ENCODE measurements at places on chromosomes 12 and 14.

GRCh38 chr14:104588066-104588857 is 8.7 kb downstream of the C14orf180 start:
- no peak for DNase-seq

GRCh38 chr14:98682726-98683125 is 589.3 kb downstream of the BCL11B start:
- DNase-seq = no peak

GRCh38 chr12:56763753-56764657 is 881 bp downstream of the HSD17B6 start:
- no peak for DNase-seq

DNA sequence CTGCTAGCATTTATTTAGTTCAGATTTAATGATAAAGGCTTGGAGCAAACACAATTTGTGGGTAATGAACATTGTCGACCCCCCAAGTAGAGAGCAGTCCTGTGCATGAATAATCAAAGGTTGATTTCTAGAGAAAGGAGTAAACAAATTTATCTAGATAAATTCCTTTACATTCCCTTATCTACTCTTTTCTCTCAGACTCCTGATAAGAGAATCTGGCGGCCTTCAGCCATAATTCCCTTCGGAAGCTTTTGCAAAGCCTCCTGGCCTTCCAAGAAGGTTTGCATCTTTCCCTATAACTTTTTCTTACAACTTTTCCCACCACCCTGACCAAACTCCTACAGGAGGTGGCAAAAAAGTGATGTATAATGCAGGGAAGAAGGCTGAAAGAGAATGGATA is 42.1 kb downstream of the TMTC3 start:
- no peak for DNase-seq

DNA sequence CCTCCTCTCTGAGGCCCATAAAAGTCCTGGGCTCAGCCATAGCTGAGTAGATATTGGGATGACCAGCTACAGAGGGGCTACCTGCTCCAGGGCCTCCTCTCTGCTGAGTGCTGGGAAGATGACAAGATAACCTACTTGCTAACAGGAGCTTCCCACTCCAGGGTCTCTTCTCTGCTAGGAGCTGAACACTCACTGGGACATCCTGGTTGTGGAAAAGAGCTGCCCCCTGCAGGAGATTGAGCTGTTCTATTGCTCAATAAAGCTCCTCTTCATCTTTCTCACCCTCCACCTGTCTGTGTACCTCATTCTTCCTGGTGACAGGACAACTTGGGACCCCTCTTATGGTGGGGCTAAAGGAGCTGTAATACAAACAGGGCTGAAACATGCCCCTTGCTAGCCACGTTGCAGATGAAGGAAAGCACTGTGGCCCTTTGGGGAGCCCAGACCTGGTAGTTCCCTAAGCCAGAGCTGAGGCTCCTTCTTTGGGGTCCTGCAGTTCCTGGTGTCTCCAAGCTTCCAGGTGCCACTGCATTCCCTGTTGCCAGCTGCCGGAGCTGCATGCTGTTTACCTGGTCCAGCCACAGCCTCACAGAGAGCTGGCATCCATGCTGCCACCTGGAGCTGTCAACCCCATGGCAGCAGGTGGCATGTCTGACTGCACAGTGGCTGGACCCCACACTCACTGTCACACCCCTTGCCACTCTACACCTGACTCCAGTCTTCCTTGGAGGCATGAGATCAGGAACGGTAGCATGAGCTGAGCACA is 598.5 kb upstream of the LMO3 start:
- no peak for DNase-seq

GRCh38 chr12:50039151-50039835 is 14.0 kb upstream of the RACGAP1 start:
- DNase-seq = peak; percentile 19

- DNase-seq = no peak
Measured at GRCh38 chr12:15963271-15963670, 52.1 kb downstream of the DERA start.

GRCh38 chr14:99237288-99237687 is 34.7 kb downstream of the BCL11B start:
- DNase-seq = no peak

DNA sequence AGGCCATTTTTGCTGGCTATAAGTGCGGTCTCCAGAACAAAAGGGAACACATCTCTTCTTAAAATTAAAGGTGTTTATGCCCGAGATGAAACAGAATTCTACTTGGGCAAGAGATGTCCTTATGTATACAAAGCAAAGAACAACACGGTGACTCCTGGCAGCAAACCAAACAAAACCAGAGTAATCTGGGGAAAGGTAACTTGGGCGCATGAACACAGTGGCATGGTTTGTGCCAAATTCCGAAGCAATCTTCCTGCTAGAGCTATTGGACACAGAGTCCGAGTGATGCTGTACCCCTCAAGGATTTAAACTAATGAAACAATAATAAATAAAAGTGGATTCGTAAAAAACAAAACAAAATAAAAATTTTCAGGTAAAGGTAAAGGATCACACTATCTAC is 33.4 kb downstream of the PKP2 start:
- DNase-seq = no peak

DNA sequence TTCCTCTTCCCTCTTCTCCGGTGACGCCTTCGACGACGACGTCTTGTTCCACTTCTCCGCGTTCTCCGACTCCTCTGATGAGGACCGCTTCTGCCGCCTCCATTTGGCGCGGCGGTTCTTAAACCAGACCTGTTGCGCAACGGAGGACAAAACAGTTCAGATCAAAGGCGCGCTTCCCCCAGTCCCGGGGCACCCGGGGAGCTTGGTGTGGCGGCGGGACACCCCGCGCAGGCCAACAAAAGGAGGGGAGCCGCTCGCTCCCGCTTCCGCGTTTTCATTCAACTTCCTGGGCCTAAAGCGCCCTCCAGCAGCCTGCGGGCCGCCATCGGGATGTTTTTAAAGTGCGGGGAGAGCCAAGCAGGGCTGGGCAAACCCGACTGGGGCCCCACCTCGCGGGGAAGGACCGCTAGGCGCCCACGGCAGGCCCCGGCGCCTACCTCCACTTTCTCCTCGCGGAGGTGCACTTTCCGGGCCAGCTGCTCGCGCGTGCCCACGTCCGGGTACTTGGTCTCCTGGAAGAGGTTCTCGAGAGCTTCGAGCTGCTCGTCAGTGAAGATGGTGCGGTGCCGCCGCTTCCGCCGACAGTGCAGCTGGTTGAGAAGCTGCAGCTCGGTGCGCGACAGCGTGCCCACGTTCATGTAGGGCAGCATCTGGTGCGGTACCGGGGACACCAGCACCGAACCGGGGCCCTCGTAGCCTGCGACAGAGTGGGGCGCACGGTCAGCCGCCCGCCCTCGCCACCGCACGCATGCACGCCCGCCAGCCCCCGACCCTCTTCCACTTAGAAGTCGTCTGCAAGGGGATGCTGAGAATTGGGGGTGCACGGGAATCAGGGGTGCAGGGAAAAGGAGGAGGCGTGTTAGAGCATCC is 1.2 kb downstream of the GSC start:
- DNase-seq = no peak

DNA sequence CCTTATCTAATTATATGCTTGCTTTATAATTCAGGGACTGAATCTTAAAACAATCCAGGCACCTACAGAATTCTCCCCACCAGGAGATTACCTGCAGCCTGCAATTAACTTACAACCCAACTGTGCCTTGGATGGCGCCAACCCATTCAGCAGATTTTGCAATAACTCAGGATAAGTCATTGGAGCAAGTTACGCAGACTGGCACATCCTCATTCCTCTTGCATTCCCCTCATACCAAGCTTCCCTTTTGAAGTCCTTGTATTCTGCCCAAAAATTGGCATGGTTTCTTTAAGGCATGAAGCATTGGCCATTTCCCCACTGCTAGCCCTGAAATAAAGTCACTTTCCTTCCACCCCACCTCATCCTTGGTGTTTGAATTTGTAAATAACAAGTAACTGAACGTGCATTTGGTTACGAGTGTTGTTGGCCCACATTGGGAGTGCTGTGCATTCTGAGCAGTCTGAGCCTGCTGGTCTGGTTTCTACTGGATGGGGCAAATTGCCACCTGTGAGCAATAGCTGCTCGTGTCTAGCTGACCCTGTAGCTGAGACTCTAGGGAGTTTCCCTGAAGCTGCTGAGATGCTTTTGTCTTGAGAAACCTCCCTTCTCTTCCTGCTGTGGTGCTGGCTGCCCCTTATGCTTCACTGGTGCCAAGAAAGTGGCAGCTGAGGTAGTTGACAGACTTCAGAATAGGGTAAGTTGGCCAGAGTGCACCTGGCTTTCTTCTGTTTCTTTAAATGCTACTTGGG is 99.2 kb upstream of the SCAF11 start:
- DNase-seq = no peak

GRCh38 chr12:54830199-54830598 is 24.1 kb upstream of the MUCL1 start:
- no peak for DNase-seq

DNA sequence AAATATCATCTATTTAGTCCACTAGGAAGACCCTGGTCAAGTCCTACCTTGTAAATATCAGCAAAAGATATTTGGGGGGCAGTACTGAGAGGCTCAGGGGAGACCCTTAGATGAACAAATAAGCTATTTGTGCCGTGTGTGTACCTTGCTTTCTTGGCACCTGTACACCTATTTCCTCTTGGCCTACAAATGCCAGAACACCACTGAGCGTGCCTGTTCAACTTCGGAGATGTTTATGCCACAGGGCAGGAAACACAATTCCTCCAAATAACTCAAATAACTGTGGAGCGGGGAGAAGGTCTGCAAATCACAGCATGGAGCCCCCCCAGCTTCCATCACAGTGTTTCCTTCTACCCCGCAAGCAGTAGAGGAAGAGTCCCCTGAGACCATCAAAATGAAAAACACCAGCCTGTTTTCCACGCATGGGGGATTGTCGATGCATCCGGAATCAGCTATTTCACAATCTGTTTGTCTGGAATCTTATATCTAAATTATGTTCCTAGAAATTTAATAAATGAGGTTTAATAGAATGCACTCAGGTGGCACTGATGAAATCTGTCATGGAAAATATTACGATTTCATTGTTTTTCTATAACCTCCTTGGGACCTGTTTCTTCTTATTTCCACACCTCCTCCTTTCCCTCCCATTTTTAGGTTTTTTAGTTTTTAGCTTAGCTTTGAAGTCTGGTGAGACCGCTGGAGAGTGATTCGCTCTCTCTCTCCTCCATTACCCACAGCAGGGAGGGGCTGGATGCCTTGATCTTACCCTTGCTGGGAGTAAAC is 254.0 kb upstream of the SRRM4 start:
- no peak for DNase-seq

DNA sequence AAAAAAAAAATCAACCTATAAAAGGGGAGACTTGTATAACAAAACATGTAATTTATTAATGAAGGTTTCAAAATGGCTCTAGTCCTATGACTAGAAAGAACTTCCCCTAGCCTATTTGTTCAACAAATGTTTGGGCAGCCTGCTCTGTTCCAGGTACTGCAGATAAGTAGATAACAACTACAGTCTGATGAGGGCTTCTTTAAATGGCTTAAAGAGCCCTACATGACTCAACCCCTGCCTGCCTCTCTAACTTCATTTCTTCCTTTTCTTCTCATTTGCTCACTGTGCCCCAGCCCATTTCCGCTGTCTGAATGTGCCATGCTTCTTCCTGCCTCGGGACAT is 21.5 kb downstream of the ALDH6A1 start:
- DNase-seq = no peak

GRCh38 chr14:61151251-61151650 is 129.9 kb downstream of the TMEM30B start:
- DNase-seq = no peak

DNA sequence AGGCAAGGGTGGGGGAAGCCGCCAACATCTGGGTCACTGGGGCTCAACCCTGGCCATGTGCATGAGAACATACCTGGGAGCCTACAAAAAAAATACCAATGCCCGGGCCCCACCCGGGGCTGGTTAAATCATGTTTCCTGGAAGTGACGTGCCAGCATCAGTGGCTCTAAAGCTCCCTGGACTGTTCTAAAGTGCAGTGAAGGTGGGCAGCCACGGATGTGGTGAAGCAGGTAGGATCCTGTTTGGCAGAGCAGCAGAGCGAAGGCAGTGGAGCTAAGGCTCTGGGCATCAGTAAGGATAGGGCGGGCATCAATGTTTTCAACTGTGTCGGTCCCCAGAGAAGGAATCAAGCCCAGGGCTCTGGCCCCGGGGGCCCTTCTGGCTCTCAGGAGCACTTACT is 525 bp upstream of the GPR68 start:
- no peak for DNase-seq

DNA sequence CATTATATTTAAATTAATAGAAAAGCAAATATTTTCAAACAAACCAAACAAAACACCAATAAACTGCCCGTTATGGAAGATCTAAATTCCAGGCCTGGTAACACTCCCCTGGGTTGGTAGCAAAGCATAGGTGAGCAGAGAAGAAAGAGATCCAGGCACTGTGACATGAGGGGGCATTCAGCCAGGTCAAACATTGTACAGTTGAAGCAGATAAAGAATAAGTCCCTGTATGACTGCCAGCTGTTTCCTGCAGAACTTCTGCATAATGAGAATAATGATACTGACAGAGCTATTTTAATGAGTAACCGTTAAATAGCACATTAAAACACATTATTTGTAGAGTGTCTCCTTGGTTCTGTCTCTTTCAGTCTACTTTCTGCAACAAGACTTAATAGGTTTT is 35.4 kb downstream of the SLC38A1 start:
- DNase-seq = no peak

DNA sequence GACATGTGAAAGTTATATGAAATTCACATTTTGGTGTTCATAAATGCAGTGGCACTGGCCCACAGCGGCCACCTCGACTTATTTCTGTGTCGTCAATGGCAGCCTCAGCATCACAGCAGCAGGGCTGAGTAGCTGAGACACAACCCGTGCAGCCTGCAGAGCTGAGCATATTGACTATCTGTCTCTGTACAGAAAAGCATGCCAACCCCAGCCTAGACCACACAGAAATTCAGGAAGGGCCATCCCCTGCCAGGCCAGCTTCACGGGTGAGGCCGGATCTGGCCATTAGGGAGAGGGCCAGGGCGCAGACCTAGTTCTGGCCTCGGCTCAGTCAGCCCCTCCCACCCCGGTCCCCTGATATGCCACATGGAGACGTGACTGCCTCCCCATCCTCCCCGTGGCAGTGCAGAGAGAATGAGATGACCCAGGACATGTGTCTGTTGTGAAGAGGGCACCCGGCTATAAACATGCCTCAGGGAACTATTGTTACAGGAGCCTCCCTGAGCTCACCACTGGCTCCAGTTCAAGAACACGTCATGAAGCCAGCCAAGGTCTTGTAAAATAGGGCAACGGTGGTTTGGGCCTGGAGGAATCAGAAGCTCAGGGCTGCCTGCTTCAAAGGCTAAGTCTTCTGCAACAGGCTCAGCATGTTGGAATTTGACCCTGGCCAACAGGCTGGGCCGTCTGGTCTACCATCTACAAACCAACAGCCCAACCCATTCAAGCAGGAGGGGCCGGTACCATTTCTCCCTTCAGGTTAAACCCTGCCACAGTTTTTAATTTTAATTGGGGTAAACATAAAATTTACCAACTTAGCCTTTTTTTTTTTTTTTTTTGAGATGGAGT is 25.5 kb downstream of the SCARB1 start:
- no peak for DNase-seq

GRCh38 chr14:95365401-95365800 is 45.7 kb upstream of the CLMN start:
- DNase-seq = no peak

- no peak for DNase-seq
Measured at GRCh38 chr14:24249230-24250021, 7.0 kb upstream of the TINF2 start.

Measured in NCI-H187 treated with DMSO at 0.1 percent for 48 hours (cell line).